Esophagus muscularis mucosa (tissue), 4 donors: ENCODE measurements at places on chromosomes 16 and 17.

DNA sequence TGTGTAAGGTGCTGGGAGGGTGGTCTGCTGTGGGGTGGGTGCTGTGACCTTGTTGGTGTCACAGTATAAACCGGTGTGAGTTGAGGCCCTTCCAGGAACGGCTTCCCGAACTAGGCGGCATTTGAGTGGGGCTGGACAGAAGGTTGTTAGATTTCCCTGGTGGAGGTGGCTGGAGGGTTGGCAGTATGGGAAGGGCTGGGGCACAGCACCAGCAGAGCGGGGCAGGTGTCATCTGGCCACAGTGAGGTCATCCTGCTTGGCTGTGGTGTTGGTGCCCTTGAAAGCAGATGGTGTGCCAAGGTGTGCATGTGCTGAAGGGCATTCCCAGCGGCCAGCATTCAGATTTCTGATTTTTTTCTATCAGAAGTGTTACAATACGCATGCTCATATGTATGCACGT, 28.1 kb downstream of the BANP start:
- no peak for DNase-seq

- no peak for DNase-seq
Measured at GRCh38 chr17:27396941-27397340, 59.3 kb upstream of the KSR1 start.

DNA sequence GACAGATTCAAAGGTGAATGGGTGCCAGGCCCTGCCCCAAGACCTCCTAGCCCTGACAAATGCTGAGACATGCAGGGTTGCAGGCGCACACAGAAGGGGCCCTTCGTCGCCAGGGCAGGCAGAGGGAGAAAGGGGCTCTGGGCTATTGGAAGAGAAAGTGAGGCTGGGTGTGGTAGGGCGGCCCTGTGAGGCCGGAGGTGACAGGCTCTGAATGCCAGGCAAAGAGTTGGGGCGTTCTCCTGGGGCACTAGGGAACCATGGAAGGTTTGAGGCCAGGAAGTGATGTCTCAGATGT, 26.4 kb upstream of the NXPH3 start:
- DNase-seq: no peak

DNA sequence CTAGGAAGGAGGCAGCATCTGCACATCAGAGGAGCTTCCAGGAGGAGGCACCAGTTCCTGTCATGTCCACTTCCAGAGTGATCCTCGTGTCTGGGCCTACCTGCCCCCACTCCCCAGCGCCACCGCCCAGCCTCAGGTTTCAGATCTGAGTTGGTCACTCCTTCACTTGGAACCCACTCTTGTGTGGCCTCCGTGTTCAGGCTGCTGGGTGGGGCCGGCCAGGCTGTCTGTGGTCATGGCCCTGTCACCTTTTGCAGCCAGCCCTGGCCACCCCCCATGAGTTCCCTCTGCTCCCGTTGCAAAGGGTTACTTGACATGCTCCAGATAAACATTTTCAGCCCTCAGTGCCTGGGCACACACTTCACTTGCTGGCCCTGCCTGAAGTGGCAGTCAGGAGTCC, 26.6 kb upstream of the SPPL2C start:
- DNase-seq: no peak

GRCh38 chr17:32802306-32802705, 74.6 kb downstream of the MYO1D start:
- no peak for DNase-seq
